ENCODE measurements at places on chromosomes 4 and X.

GRCh38 chrX:154655786-154656185 lies 2.4 kb upstream of the CTAG2 start:
- DNase-seq, result no peak

DNA sequence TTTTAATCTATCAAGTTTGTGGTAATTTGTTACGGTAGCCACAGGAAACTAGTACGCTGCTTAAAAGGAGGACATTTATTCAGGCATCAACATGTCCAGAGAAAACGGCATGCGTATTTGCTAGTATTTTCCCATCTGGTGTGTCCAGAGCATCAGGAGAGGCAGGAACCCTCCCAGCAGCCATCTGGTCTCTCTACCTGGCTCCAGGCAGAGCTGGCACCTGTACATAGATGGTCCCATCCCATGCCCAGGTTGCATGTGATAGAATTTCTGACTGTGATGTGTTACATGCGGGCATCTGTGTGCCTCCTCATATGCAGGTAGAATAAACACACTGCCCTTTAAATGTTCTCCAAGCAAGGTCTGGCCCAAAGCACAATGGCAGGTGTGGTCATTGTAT lies 57.9 kb upstream of the PAGE1 start:
- no peak for DNase-seq

DNA sequence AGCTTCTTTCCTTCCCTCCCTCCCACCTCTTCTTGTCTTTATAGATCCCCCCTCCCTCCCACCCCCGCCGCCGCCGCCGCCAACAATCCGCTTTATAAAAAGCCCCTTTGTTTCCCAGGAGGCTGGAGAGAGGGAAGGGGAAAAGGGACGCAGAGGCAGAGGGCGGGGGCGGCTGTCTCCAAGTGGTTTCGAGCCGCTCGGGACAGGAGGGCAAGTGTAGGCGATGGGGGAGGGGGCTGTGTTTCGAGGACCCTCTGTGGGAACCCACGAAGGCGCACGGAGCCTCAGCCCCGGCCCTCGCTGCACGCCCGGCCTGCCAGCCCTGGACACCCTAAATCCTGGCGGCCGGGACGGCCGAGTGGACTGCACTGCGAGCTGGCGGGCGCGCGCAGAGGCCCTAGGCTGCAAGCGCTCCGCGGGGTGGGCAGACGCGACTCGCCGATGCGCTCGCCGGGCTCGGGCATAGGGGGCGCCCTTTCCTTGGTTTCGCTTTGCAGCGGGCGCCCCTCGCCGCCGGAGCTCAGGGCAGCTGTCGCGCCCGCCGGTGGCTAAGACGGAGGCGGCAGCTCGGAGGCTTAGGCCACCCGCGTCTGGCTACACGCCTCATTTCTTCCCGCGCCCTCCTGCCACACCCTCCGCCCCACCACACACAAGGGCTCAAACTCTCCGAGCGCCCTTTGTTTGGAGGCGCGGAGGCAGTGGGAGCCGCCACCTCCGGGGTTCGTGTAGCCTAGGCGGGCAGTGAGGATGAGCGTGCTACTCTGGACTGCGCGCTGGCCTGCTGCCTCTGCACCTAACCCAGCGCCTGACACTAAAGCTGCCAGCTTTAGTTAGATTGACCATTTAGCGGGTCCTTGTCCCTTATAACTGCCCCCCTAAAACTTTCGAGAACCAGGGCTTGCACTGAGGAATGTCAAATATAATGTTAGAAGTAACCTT lies 2.2 kb downstream of the MAMLD1 start:
- peak; percentile 42 for DNase-seq

DNA sequence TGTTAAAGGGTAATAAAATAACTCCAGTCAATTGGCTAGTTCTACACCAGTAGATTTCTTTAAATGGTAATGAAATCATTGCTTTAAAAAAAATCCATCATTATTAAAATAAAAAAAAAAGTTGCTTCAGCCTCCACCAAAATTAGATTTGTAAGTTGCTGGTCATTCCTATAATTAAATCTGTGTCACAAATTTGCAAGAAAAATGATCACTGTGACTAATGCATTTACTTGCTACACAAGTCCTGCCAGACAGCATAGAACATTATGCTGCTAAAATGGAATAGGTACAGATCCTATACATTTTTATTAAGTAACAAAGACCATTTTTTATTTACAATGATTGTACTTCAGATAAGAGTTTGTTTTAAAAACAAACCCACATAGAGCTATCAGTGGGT lies 85.8 kb downstream of the SLC10A7 start:
- DNase-seq, result no peak

- no peak for DNase-seq
These were observed 89.1 kb downstream of the DCAF8L2 start for GRCh38 chrX:27679281-27679680.

DNA sequence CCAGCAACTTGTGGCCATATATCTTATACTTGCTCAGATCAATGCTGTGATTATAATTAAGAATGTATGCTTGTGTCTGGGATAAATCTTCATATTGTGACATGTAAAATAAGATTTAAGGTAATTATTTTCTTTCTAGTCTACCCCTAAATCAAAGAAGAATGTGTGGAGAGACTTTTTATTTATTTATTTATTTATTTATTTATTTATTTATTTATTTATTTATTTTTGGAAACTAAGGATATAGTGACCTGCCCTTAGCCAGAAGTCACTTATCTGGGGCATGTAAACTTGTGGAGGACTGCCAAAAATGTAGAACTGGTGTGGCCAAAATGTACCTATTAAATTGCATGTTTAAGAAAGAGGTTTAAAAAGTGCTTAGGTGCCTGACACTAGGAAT lies 144.3 kb downstream of the BEND2 start:
- no peak for DNase-seq

GRCh38 chr4:46947541-46947940 lies 38.5 kb upstream of the COX7B2 start:
- DNase-seq, result no peak

- no peak for DNase-seq
These were observed 45.6 kb downstream of the SH3RF1 start for GRCh38 chr4:169225058-169225751.

- DNase-seq, result no peak
These were observed 49.7 kb upstream of the ANKRD17 start for GRCh38 chr4:73308286-73308685.

DNA sequence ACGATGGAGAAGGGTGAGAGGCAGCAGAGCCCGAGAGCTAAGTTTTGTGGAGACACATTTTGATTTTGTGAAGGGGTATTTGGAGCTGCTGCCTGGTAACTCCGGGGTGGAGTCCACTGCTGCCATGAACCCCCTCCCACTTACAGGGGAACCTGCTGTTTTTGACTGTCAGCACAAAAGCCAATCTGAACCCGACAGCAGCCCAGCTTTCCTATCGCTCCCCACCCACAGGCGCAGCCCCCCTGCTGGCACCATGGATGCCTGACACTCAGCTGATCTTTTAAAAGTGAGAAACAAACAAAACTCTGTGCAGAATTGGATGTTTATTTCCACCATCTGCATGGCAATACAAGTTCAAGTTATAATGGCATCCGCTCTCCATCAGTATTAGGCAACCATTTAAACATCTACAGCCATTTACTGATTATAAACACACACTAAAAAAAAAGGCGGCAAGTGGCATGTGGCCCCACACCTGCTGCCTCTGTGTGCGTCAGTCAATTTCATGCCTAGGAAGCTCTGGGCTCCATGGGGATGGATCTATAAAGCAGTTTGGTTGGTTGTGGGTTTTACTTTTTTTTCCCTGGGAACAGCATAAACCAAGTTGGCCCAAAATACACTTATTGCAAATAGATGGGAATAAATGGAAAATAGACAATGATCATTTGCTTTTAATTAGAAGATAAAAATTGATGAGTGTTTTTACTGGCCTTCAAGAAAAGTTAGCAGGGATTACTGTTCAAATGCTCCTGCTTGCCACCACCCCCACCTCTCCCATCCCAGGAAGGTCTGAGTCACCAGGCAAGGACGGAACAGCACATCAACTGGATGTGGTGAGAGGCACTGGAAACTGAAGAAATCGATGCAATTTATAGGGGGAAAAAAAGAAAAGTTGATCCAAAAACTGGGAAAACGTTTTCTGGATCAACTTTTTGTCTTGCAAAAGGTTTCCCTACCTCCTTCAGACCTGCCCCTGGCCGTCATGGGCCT lies 46.0 kb downstream of the SEPSECS start:
- no peak for DNase-seq

- DNase-seq, result no peak
These were observed 176.8 kb downstream of the SCFD2 start for GRCh38 chr4:53189011-53189410.

GRCh38 chrX:19990556-19991349 lies at the start of gene BCLAF3:
Gene BCLAF3 (minus strand): TSS chrX:19991061. CDS start chrX:19970264, 20,797 bp downstream.
- peak; percentile 72 for DNase-seq

DNA sequence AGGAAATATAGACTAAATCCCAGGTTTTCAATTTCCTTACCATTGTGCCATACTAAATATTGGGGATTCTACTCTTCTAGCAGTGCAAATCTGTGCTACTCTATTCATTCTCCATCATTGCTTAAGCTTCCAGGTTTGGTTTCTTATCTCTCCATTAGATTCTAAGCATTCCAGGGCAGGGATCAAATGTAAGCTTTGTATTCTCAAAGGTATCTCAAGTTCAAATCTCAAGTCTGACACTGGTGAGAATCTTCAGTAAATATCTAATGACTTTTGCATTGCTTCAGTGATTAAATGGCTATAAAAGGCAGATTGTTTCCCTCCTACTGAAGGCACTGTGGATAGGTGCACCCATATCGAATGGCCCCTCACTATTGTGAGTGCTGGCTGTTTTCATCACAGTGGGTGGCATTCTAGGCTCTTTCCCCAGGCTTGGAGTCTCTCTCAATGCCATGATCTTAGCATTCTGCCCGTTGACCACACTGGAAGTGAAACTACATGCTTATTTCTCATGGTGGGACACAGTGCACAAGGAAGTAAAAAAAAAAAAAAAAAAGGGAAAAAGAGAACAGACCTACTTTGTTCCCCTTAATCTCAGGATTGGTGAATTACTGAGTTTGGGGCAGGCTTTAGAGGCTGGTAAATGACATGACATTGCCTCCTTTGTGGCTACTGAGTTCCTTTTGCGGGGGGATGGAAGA lies 28.7 kb downstream of the FAM9C start:
- DNase-seq, result no peak

DNA sequence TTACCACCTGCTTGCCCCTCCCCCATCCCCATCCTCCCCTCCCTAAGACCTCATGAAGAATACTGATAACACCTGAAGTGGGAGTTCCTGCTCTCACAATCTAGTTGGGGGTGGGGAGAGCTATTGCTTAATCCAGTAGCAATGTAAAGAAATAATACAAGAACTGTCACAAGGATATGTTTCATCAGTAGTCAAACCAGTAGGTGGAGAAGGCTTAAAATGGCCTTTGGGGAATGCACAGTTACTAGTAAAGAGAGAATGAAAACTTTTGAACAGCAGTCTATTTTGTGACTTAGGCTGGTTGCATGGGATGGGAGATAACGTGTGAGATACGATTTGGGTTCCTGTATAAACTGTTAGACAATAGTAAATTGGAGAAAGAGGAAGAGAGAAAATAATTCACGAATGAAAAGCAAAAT lies 6.0 kb downstream of the GALNT7 start:
- DNase-seq, result no peak

- no peak for DNase-seq
These were observed 27.7 kb upstream of the TBC1D14 start for GRCh38 chr4:6881908-6882307.

DNA sequence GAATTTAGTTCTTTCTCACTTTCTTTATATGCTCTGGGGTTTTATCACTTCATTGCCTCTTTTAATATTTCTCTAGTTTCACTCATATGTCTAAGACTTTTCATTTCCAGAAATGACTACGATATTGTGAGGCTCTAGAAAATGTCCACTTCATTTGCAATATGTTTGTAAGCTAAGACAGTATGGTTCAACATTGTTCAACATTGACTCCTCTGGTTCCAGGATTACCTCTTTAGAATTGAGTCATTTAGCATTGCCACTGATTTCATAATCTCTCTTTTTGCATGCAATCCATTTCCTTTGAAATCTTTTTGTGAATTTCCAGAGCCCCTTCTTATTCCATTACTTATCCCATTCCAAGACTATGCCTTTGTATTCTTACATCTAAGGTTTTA lies 32.3 kb downstream of the BBS12 start:
- no peak for DNase-seq

DNA sequence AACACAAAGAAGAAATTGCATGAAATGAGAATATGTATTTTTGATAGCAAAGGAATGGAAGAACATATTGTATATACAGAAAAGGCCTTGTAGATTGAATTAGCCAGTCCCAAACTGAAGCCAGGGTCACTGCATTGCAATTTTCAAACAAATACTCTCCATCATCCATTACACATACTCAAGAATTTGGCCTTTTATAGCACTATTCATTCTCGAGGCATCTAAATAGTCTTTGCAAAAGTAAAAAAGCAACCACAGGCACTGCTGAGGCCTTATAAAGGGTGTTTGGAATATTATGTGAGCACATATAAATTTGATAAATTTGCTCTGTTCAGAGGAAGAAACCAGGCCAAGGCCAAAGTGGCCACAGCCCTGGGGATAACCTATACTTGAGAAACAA lies 123.0 kb downstream of the ZNF827 start:
- DNase-seq, result no peak

DNA sequence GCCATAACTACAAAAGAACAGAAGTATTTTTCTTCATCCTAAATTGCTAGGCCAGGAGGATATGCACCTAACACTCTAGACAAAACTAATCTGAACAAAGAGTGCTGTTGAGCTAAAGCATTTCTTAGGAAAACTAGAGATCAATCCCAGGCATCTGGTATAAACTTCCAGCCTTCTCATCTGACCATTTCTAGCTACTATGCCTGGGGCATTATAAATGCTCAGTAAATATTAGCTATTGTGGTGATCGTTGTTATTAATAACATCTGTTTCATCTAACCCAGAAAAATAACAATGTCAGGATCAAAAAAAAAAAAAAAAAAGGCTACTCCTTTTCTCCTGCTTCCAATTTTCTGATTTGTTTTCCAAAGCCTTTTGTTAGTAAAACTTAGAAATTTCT lies 7.7 kb upstream of the SLC10A6 start:
- DNase-seq, result no peak

DNA sequence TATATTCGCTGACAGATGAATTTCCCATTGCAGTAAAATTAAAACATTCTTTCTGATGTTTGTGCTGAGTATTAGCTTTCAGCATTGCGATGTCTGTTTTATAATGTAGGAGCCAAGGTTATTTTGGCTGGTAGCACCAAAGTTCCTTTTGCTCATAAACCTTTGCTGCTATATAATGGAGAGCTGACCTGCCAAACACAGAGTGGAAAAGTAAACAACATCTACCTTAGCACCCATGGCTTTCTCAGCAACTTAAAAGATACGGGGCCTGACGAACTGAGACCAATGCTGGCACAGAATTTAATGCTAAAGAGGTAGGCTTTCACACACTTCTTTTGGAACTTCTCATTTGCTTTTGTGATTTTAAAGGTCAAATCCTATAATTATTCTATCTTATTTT lies 46.0 kb downstream of the WDR19 start:
- no peak for DNase-seq
